ENCODE measurements at places on chromosomes 16 and 17.
A peak's percentile ranks its signal among the peaks of the same experiment; 100 is the strongest.

GRCh38 chr17:57856792-57857620, 7.2 kb upstream of the MRPS23 start:
- no peak for DNase-seq

- no peak for DNase-seq
Observed at GRCh38 chr17:42814633-42815399, 9.3 kb downstream of the BECN1 start.

DNA sequence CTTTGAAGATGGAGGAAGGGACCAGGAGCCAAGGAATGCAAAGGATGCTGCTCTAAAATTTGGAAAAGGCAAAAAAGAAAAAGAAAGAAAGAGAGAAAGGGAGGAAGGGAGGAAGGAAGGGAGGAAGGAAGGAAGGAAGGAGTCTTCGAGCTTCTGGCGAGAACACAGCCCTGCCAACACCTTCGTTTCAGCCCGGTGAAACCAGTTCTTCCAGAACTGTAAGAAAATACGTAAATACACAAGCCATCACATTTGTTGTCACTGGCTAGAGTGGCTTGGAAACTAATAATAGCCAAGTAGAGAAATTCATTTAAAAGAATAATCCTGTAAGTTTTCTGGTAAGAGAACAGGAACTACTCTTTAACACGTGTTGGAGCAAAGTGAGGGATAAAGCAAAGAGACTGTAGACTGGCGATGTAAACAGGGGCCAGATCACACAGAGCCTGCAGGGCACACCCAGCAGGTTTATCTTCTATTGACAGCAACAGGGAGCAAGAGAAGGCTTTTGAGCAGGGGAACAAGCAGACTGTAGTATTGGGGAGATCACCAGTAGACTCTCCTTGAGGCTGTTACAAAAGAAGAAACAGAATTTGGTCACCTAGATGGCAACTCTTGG, 188.7 kb upstream of the MPHOSPH6 start:
- no peak for DNase-seq

- no peak for DNase-seq
Observed at GRCh38 chr16:74725651-74726455, 25.2 kb upstream of the MLKL start.

DNA sequence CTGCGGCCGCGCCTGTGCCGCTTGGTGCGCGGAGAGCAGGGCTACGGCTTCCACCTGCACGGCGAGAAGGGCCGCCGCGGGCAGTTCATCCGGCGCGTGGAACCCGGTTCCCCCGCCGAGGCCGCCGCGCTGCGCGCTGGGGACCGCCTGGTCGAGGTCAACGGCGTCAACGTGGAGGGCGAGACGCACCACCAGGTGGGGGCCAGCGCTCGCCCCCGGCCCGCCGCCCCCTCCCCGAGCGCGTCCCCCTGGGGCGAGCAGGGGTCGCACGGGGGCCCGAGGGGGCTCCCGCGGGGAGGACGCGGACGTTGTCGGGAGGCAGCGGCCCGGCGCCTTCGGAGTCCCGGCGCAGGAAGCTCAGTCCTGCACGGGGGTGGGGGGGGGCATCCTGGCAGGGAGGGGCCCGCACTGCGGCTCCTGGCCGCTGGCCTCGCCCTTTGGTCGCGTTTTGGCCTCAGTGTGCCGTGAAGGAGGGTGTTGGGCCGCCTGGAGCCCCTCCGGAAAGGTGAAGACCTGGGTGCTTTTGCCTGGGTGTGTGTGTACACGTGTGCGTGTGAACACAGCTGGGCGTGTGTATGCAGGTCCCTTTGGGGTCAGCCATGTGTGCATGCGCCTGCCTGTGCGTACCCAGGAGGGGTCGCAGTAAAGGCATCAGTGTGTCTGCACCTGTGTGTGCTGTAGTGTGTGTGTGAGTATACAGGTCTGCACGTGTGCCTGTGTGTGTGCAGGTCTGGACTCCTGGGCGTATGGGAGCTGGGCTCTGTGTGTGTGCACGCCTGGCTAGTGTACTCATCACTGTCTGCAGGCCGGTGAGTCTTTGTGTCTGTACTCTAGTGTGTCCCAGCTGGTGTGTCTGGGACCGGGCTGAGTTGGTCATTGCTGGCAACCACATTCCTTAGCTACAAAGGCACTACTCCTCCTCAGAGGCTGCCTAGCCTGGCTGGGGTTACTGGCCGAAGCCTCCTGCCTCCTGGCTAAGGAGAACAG, 615 bp downstream of the NHERF2 start:
- no peak for DNase-seq

- DNase-seq, result no peak
Observed at GRCh38 chr17:73740370-73740769, 96.1 kb upstream of the SDK2 start.

DNA sequence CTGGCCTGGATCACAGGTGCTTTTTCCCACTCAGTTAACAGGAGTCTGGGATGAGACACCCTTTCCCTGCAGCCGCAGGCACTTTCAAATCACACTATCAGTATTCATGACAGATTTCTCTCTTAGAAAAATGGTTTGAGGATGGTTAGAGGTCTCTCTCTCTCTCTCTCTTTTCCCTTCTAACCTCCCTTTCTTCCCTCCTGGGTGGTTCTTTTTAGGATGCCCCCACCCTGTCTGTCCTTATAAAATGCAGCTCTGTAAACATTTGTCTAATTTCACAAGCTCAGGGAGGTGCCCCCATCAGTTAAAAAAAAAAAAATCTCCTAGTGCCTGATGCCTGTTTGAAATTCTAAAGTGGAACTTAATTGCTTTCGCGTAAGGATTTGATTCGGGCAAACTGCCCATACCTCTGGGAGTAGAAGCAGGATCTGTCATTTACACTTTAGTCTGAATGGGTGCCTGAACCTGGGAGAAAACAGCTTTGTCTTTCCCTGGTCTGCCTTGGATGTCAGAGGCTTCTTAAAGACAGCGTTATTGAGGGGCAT, 158.8 kb downstream of the CCDC182 start:
- no peak for DNase-seq

DNA sequence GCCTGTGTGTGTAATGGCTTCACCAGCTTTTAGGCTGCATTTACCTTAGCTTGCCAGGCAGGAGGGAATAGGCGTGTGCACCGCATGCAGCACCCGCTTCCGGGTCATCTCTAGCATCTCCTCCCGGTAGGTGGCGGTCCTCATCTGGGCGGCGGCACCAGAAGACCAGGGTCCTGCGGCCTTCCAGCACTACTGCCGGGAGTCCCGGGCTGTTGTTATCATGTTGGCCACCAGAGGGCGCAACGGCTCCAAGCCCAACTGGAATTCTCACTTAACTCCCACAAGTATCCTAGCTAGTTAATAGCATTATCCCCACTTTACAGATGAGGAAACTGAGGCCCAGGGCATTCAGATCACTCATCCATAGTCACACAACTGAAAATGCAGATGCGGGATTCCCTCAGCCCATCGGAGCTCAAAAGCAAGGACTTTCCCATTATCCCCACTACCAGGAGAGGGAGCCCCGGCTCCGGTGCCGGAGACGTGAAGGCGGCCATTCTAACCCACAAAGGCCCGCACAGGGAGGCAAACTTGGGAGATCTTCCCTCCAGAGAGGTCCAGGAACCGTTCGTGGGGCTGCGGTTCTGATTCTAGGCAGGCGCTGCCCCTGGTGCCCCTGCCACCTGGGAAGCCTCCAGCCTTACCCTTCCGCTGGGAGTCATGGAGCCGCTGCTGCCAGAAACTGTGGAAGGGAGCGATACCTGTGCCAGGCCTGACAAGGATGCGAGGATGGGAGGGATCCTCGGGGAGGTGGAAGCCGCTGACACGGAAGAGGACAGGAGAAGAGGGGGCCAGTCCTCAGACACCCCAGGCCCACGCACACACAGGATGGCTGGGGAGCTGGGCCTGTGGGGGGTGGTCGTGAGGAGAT, 23.9 kb downstream of the LGALS9 start:
- DNase-seq, result peak; percentile 73

DNA sequence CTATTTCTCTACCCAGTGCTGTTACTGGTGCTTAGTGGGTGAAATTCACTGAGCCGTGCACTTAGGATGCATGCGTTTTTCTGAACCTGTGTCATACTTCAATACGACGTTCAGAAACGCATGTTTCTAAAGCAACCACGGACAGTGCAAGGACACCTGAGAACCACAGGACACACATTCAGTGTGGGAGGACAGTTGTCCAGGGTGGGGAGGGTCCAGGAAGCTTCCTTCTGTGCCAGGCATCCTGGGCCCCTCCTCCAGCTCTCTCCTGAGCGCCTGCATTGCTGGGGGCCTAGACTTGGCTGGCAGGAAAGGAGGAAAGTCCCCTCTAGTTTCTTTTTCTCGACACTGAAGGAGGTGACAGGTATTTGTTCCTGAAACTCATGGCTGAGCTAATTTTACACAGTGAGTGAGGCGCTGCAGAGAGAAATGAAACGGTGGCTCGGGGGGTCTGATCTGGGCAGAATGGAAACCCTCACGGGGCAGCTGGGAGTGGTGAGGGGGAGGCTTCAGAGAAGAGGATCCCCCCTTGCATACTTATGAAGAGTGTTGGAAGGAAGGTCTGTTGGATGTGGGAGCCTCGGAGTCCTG, 89.9 kb downstream of the IRF8 start:
- DNase-seq, result no peak

GRCh38 chr16:85697431-85697830, 8.7 kb upstream of the GINS2 start:
- no peak for DNase-seq

GRCh38 chr16:87679593-87680271, 77.4 kb downstream of the JPH3 start:
- no peak for DNase-seq

- DNase-seq, result no peak
Observed at GRCh38 chr16:20838240-20838639, 31.9 kb downstream of the REXO5 start.

DNA sequence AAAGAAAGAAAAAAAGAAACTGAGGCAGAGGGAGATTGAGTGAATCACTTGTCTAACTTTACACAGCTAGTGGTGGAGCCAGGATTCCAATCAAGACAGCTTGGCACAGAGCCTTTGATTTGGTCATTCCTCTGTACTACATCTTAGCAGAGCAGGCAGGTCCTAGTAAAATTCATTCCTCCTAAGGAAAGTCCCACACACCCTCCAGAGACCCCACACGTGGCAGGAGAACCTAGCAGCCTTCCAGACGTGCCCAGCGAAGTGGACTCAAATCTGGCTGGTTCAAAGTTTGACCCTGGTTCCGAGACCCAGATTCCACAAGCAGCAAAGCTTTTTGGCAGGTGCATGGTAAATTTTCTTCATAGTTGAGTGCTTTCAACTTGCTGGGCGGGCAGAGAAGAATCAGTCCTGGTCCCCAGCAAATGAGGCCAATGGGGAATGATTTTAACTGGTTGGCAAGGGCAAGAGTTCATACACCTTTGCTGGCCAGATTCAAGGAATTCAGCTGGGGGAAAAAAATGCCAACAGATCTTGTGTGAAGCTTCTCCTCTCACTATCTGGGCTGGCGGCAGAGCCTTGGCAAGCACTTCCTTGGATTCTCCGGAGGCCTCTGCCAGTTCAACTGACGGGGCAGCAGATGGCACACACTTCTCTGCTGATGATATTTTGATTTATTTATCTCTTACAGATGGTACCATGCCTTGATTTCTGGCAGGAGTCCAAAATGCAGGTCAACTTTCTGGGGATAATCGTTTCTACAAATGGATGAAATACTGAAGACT, 82.4 kb downstream of the GSG1L start:
- DNase-seq, result no peak

DNA sequence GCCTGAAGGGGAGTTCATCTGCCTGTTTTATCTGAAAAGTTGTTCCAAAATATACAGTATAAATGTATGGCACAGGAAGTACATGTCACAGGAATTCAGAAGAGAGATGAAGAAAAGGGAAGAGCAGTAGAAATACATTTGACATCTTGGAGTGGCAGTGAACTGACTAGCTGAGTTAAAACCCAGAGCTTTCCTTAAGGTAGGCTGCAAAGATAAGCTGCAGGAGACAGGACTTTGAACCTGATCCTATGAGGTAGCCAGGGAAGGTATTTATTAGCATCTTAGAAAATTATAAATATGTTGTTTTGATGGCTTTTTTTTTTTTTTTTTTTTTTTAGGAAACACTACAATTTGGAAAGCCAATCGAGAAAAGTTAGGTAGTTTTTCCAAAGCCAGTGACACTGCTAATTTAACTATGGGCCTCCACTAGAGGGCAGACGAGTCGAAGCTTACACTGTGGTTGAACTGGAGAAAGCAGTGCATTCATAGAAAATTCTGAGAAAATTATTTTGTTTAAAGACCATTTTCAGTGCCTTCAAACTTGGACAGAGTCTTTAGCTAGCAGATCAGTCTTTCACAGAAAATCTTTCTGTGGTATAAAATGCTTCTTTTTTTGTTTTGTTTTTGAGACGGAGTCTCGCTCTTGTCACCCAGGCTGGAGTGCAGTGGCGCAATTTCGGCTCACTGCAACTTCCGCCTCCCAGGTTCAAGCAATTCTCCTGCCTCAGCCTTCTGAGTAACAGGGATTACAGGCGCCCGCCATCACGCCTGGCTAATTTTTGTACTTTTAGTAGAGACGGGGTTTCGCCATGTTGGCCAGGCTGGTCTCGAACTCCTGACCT, 122.3 kb downstream of the SSH2 start:
- DNase-seq, result peak; percentile 69

DNA sequence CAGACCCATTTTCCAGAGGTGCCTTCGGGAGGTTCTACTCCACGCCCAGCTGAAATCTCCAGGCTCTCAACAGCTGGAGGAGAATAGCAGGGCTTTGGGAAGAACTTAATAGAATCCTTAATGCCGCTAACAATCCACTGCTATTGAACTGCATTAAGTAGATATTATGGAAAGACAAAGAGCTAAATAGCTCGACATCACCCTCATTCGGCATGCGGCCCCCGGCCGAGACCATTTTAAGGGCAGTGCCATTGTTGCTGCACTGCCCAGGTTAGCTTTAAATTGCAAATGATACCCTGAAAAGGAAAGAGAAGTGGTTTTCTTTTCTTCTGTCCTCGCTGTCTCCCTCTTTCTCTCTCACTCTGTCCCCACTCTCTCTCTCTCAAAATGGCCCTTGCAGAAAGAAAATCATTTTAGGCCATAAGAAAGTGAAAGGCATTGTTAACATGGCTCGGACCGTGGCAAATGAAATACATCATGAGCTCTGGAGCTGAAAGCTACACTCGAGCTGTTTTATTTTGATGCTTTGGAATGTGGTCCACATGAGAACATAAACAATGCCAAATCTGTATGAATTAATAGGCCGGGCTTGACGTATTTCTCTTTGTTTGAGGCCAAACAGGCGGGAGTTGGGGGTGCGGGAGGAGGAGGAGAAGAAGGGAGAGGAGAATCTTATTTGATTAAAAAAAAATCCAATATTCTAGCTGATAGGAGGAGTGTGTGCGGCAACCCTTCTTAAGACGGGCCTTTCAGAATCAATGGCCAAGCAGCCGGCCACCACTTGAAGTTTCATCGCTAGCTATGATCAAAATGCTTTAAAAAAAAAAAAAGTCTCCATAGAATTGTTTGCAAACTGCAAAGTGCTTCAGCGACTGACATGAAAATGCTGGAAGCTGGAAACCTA, 298.8 kb upstream of the IRX3 start:
- no peak for DNase-seq
